RCC 7860 (cell line): ENCODE measurements at places on chromosomes 2 and 18.

GRCh38 chr18:47108998-47109405, 41.3 kb downstream of the HDHD2 start:
- DNase-seq = no peak

DNA sequence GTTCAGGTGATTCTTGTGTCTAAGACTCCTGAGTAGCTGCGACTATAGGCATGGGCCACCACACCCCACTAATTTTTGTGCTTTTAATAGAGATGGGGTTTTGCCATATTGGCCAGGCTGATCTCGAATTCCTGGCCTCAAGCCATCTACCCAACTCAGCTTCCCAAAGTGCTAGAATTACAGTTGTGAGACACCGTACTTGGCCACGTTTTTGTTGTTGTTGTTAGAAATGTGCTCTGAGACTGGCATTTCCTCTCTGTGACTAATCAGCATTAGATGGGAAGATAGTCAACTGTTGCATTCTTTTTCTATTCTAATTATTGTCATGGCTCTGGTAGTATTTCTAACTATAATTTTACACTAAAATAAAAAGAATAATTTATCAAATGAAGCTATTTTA, 191.7 kb downstream of the CAMKMT start:
- no peak for DNase-seq

- DNase-seq = no peak
These were observed 15.7 kb downstream of the SH3RF3 start for GRCh38 chr2:109144721-109145120.

GRCh38 chr2:44897406-44897805, 44.1 kb upstream of the SIX3 start:
- DNase-seq = no peak

GRCh38 chr2:167331636-167332232, 443.5 kb downstream of the XIRP2 start:
- no peak for DNase-seq

GRCh38 chr18:13696961-13697360, 29.4 kb downstream of the FAM210A start:
- no peak for DNase-seq
